ENCODE measurements at places on chromosomes 16 and 17. TPM values are rescaled to one million over a fixed set of nuclear protein-coding genes. Genes with fewer than 3 reads are reported as not detected.

TEKT1 gene
- not detected for total RNA-seq

PPP1R1B gene
- 3.0 TPM for total RNA-seq

PRSS36 gene
- 0.45 TPM for total RNA-seq

TNK1 gene
- 0.08 TPM for total RNA-seq

NAA60 gene
- 10.4 TPM for total RNA-seq

ETV4 gene
- 2.9 TPM for total RNA-seq

TLK2 gene
- 44.0 TPM for total RNA-seq

NHERF2 gene
- total RNA-seq = 48.6 TPM

SPN gene
- not detected for total RNA-seq

VEZF1 gene
- 20.8 TPM for total RNA-seq

ABCC11 gene
- total RNA-seq = not detected

DOC2B gene
- total RNA-seq = not detected

OR1D2 gene
- total RNA-seq = not detected

PDF gene
- 12.4 TPM for total RNA-seq

ZNF750 gene
- not detected for total RNA-seq

TBC1D3I gene
- not detected for total RNA-seq

ANKRD40CL gene
- not detected for total RNA-seq

PDIA2 gene
- total RNA-seq = 0.23 TPM

NPIPB9 gene
- total RNA-seq = 0.35 TPM

ENPP7 gene
- total RNA-seq = not detected

RCVRN gene
- not detected for total RNA-seq

EVI2A gene
- 42.9 TPM for total RNA-seq

SECTM1 gene
- 22.3 TPM for total RNA-seq

CCL5 gene
- total RNA-seq = not detected

MYCBPAP gene
- total RNA-seq = 4.1 TPM

CTRL gene
- 0.38 TPM for total RNA-seq

MT4 gene
- not detected for total RNA-seq

CACNG3 gene
- not detected for total RNA-seq

TMC7 gene
- 0.12 TPM for total RNA-seq

KRTAP4-1 gene
- not detected for total RNA-seq

KSR1 gene
- 32.8 TPM for total RNA-seq

IGSF6 gene
- not detected for total RNA-seq

GAST gene
- total RNA-seq = not detected

ZNF48 gene
- total RNA-seq = 2.2 TPM

FBXW10B gene
- 0.08 TPM for total RNA-seq

TMEM92 gene
- total RNA-seq = 0.12 TPM

SPATA32 gene
- not detected for total RNA-seq

OR3A3 gene
- not detected for total RNA-seq

NECAB2 gene
- 0.53 TPM for total RNA-seq

MYH8 gene
- total RNA-seq = not detected

TMEM220 gene
- total RNA-seq = 1.7 TPM

TBC1D3C gene
- total RNA-seq = not detected

SLC43A2 gene
- total RNA-seq = 16.5 TPM

CDH16 gene
- not detected for total RNA-seq

OSBPL7 gene
- 10.1 TPM for total RNA-seq

KRTAP3-1 gene
- not detected for total RNA-seq

RNF227 gene
- total RNA-seq = 0.98 TPM

ACADVL gene
- total RNA-seq = 288 TPM

MEOX1 gene
- total RNA-seq = under 0.01 TPM
